ELF-1 (cell line): ENCODE measurements at places on chromosomes 1 and 21.
A peak's percentile ranks its signal among the peaks of the same experiment; 100 is the strongest.

DNA sequence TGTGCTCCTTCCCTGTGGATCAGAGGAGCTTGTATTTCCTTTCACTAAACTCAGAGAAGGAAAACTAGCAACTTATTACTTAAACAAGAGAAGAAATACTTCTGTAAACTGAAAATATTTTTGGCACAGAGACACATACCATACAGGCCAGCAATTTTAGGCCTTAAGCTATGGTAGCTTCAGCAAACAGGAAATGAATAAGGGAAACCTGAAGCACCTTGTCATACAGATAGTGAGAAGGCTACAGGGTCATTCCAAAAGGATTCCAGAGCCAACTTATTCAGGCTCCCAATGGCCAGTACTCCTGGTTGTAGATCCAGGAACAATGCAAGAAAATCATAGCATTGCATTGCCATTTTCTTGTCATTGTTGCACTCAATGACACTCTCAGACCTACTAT is 9.1 kb upstream of the KYAT3 start:
- no peak for DNase-seq

- DNase-seq = no peak
Observed at GRCh38 chr21:42543106-42543847, 29.6 kb downstream of the SLC37A1 start.

DNA sequence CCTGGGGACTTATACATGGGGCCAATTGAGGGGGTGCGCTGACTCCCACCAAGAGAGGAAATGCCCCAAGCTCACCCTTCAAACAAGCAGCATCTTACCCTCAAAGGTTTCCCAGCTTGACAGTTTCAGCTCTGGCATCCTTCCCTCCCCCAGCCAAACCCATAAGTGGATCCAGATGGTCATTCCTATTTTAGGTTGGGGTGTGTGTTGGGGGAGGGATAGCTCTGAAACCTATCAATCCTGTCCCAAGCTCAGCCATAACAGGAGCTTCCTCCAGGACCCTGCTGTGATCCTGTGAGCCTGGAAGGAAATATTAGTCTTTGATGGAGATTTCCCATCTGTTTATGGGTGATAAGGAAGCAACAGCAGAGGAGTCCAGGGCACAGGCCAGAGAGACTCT is 3.4 kb upstream of the TMEM222 start:
- DNase-seq = no peak

DNA sequence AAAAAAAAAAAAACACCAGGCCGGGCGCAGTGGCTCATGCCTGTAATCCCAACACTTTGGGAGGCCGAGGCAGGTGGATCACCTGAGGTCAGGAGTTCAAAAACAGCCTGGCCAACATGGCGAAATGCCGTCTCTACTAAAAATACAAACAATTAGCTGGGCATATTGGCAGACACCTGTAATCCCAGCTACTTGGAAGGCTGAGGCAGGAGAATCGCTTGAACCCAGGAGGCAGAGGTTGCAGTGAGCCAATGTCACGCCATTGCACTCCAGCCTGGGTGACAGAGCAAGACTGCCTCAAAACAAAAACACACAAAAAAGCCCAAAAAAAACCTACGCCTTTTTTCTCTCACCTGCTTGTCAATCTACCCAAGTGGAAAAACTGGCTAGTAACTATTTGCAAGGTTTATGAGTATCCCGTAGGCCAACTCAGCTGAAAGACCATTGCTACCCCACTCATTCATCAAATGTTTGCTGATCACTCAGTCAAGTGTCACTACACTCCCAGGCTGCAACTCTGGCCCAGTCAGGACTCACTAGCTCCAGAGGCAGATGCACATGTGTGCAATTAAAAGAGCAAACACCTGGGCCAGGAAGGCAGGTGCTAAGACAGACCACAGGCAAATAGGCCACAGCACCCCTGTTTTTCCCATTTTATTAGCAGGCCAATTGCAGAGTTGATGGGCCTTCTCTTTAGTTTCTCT is 2.0 kb downstream of the CSRP1 start:
- no peak for DNase-seq

GRCh38 chr1:192763243-192763642 is 45.6 kb upstream of the RGS2 start:
- no peak for DNase-seq

DNA sequence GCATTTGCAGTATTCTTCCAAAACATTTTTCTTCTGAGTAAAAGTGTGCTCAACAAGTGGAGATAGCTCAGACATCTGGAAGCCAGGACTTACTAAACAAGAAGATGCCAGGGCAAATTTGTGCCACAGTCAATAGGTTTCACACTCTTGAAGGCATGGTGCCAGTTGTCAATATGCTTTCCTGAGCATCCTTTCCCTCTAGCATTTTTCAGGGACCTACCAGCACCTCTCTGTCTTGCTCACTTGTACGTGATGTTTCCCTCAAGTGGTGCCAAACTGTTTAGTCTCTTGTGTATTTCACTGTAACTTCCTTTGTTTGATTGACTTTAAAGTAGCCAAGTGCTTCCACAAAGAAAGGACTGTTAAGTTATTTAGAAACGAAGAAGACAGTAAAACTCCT is 194.0 kb upstream of the SGIP1 start:
- DNase-seq = no peak

- DNase-seq = no peak
Observed at GRCh38 chr1:154170547-154171222, 15.8 kb upstream of the NUP210L start.

DNA sequence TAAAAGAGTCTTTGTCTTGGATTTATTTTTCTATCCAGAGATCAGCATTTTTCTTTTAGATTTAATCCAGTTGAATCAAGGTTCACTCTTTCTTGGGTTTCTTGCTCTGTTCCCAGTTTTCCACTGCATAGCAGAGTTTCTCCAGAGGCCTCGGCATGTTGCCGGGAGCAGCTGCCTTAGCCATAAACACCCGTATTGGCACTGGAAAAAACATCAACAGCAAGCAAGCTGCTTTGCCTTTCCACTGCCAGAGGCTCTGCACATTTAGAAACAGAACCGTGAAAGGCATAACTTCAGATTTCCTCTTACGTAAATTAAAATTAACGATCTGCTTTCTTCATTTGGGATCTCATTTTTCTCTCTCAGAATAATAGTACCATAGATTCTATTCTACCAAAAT is 181.8 kb upstream of the L1TD1 start:
- no peak for DNase-seq

GRCh38 chr1:12005488-12006166 is 13.7 kb upstream of the MIIP start:
- no peak for DNase-seq

GRCh38 chr1:3237994-3238702 is 169.1 kb downstream of the PRDM16 start:
- DNase-seq = no peak

- DNase-seq = no peak
Observed at GRCh38 chr1:183363972-183364371, 54.2 kb downstream of the NMNAT2 start.

DNA sequence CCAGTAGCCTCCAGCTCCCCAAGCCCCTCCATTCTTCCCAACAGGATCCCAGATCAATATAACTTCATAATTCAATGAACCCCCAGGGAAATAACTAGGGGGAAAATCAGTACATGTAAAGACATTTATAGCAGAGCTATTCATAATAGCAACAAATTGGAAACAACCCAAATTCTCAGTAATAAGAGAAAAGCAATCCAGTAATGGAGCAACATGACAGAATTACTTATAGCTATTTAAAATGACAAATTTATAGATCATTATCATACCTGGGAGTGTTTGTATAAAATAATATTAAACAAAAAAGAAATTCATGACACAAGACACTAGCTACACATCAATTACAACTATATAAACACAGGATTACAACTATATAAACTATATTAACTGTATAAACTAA is 20.2 kb downstream of the PLEKHA6 start:
- DNase-seq = no peak

DNA sequence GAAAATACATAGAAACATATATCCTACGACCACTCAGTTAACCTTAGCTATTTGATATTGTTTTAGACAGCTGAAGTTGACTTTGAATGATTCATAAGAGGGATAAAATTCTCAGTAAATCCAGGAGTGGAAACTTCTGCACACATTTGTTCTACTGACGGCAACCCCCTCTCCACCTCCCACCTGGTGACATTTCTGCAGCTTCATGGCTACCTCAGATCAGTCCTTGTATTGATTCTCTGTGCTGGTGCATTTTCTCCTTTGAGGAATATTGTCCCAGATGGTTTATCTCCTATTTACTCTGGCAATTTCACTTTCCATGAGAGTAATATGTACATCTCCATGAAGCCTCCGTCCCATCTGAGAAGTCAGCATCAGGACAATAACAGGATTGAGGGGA is 57.7 kb upstream of the COA6 start:
- DNase-seq = no peak

GRCh38 chr1:109623601-109624161 is 4.0 kb downstream of the AMPD2 start:
- DNase-seq = no peak

DNA sequence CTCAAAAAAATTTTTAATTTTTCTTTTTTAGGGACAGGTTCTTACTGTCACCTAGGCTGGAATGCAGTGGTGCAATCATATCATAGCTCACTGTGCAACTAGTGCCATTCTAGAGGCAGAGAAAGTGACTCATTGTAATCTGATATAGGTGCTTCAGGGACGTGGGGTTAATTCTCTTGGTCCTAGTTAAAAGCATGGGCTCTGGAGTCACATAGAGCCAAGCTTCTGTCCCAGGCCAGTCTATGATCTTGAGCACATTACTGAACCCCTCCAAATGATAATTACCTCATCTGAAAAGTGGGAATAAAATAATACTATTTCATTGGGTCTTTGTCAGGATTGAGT is 1.1 kb upstream of the ADIPOR1 start:
- no peak for DNase-seq

DNA sequence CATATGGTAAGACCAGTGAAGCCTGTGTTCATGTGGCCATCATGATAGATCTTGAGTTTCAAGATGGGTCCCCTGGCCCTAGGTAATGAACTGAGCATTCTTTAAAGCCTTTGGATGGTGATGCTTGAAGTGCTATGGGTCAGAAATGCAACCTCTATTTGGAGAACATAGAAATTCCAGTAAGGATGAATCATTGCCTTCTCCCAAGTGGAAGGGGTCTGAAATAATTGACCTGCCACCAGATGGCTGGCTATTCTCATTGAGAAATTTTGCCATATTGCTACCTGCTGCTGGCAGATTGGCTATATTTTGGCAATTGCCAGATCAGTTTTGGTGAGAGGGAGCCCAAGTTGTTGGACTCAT is 739 bp upstream of the IFI6 start:
- DNase-seq = no peak

- DNase-seq = peak; percentile 84
Observed at GRCh38 chr1:41812051-41812450, 106.7 kb downstream of the HIVEP3 start.

GRCh38 chr1:85128316-85128715 is 72.5 kb downstream of the SYDE2 start:
- DNase-seq = no peak

DNA sequence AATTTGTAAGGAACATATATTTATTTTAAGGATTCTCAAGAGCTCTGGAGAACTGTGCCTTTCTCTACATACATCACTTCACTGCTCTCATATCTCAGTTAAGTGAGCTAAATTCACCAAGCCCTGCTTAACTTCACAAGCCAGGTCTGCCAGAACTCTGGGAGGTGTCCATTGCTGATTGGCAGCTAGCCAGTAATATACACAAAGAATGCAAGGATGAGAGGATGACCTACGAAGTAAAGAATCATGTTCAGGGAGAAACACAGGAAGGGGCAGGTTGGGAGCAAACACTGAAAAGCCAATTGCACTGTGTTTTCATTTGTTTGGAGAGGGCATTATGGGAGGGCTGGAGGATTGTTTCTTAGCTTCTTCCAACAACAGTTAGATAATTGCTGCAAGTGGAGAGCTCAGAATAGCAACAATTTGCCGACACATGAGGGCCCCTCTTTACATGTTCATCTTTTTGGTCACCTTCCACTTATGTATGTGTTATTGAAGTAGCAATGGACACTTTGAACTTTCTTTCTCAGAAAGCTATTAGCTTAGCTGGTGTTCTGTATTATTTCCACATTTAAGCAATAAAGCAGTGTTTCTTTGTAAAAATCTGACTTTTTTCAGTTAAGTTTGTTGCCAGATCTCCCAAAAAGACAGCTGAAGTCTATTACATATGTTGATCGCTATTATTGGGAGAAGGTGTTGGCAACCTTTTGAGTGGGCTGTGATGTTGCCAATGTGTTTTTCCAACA is 254.8 kb downstream of the LTN1 start:
- DNase-seq = peak; percentile 23

GRCh38 chr1:88825721-88826120 is 65.6 kb downstream of the GTF2B start:
- DNase-seq = no peak

GRCh38 chr1:161907265-161907664 is 116.4 kb downstream of the OLFML2B start:
- DNase-seq = no peak

DNA sequence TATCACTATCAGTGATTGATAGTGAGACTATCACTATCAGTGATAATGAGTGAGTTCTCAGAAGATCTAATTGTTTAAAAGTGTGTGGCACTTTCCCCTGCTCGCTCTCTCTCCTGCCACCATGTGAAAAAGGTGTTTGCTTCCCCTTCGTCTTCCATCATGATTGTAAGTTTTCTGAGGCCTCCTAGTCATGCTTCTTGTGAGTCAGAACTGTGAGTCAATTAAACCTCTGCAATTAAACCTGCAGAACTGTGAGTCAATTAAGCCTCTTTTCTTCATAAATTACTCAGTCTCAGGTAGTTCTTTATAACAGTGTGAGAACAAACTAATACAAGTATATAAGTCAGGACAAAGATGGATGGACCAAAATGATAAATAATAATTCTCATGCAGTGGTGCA is 7.0 kb upstream of the IL23R start:
- no peak for DNase-seq
